K562 (cell line): ENCODE measurements at places on chromosomes 12 and 14.

GRCh38 chr14:78764645-78765044 is 594.5 kb downstream of the NRXN3 start:
- no peak for DNase-seq

- no peak for DNase-seq
These were observed 90.5 kb downstream of the MGST1 start for GRCh38 chr12:16437926-16438325.

GRCh38 chr12:119385659-119386058 is 51.1 kb downstream of the CCDC60 start:
- DNase-seq, result no peak

- no peak for DNase-seq
These were observed 270.0 kb upstream of the NAV3 start for GRCh38 chr12:77560714-77561113.

DNA sequence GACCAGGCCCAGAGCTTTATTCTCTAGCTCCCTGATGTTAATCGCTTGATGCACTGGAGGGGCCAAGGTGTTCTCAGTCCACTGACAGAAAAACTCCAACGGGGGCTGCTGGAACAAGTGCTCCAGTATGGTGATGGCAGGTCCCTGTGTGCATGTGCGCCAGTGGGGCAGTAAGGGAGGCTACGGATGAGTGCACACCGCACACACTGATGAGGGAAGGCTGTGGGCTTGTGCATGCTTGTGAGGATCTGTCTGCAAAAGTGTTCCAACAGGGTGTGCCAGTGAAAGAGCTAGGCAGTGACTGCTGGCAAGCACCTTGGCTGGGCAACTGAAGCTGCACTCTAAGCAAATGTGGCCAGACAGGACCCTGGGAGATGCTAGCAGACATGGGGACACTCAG is 229.7 kb upstream of the FOXG1 start:
- no peak for DNase-seq

DNA sequence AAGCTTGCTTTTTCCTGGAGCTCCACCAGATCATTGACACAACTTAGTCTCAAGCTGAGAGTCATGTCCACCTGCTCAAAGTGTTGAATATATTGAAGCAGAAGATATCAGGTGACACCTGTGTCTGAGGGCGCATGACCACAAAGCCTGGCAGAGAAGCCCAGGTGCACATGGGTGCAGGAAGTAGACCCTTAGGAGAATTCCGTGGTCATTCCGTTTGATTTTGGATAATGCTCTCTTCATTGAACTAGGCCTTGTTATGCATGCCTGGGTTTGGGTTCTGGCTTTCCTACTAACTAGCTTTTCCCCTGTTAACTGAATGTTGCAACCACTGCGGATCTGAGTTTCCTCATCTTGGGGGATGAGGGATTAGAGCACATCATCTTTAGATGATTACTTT is 7.1 kb downstream of the ARHGDIB start:
- DNase-seq, result no peak

- peak; percentile 94 for DNase-seq
These were observed at the start of the genes CINP and TECPR2 for GRCh38 chr14:102362545-102363181. Gene CINP (minus strand): TSS chr14:102362890. CDS start chr14:102362851, 39 bp downstream. Gene TECPR2 (plus strand): TSS chr14:102362941. CDS start chr14:102376722, 13,781 bp downstream.

DNA sequence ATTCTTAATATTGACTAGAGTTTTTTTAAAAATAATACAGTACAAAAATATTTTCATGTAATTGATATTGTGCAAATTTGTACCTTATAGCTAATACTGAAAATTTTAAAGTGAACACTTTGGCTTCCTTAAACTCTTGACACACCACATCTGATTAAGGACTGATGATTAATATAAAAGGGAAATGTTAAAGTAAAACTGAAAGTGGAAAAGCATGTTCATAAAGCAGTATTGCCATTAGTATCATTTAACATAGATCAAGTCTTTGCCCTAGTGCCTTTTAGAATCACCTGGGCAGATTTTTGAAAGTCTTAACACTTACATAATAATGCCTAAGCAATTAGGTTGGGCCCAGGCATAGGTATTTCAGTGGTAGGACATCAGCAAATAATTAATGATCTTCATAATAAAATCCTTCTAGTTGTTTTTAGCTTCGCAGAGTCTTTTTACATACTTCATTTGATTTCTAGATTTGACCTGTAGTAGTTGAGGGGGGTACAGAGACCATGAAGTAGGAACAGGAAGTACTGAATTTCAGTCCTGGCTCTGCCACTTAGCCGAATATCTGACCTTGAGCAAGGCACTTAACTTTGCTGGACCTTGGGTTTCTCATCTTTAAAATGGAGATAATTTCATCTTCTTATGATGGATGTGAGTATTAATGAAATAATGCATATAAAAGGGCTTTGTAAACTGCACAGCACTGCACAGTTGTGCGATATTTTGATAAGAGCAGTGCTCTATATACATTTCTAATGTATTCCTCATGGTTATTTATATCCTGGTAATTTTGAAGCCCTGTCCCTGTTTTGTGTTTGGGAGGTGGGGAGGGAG is 43.7 kb downstream of the MARK3 start:
- no peak for DNase-seq

DNA sequence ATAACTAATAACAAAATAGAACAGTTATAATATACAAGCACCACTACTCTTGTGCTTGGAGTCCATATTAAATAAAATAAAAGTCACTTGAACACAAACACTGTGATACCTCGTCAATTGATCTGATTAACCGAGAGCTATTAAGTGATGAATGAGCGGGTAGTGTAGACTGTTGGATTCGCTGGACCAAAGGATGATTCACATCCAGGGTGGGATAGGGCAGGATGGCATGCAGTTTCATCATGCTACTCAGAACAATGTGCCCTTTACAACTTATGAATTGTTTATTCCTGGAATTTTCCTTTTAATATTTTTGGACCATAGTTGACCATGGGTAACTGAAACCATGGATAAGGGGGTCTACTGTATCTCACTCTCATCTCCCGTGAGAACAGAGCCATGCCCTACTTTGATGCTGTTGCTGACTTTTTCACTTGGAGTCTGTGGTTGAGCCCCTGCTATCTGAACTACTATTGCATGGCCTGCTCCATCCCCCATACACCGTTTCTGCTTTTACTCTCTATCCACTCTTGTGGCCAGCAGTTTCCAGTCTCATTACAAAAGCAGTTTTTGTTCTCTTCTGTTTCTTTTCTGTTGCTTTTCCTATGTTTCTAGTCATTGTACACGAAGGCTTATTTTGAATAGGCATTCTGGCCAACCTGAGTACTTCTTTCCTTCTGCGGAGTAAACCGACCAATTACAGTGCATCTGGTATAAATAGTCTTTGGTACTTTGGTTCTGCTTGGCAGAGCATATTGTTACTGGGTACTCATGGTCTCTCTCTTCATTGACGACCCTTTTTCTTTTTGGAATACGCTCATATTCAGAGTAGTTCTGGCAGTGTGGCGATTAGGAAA is 12.2 kb downstream of the TMTC2 start:
- DNase-seq, result no peak

DNA sequence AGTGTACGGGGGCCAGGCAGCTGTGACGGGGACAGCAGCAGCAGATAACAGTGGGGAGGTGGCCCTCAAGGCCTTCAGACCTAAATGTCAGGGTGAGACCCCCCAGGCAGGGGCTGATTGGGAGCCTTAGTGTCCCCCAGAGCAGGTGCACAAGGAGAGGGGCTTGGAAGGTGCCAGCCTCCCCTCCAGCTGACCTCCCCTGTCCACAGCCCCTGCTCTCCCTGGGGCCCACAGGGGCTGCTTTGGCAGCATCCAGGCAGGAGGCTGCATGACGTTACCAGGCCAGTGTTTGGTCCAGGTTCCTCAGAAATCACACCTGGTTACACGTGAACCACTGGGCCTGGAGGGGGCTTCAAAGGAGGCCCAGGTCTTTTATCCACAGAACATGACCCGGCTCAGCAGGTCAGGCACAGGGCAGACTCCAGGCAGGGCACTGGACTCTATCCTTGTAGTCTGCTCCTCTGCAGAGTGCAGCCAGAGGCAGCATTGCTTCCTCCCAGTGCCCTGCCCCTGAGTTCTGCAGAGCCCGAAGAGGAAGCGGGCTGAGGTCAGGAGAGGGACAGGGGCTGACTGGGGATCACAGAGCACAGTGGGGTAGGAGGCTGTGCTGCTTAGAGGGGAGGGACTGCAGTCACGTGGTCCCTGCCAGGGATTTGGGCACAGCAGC is 2.6 kb upstream of the TRMT61A start:
- no peak for DNase-seq

GRCh38 chr12:54529581-54529980 is 19.8 kb upstream of the PDE1B start:
- DNase-seq, result no peak

- no peak for DNase-seq
These were observed 234.0 kb downstream of the SYT1 start for GRCh38 chr12:79098530-79098929.

DNA sequence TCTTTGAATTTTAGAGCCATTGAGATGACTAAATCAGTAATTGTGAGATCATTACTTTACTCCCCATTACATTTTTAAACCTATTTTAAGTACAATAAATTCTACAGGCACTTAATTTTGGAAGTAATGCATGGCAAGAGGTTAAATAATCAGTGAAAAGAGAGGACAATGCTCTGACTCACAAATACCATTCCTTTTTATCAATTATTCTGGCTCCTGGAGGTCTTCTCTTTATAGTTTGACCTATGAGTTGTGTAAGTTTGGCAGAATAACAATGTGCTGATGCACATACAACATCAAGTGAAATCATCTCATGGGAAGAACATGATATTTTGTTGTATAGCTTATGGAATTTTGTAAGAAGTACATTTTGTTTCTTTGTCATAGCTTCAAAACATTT is 166.7 kb downstream of the TMTC3 start:
- DNase-seq, result no peak

DNA sequence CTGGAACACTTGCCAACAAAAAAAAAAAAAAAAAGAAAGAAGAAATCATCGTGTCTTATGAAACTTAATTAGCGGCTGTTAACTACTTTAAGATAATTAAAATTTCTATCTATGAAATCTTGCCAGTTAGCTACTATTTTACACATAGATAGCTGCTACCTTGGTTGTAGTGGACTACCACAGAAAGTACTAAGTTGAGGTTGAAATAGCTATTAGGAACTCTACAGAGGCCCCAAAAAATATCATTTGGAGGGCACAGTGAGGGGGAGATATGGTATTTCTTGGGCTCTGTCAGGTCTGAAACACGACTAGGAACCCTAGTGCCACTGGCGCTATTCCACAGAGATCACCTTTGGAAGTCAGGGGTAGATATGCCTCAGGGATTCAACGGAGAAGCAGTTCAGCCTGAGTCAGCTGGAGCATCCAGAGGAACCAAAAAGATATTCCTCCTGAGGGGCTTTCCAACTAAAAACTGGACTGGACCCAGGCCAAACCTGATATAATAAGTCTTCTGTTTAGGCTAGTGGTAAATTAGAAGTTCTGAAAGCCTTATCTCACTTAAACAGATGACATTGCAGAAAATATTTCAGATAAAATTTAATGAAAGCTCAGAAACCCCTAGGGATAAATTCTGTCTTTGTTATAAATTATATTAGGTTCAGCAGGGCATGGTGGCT is 126.1 kb downstream of the EPS8 start:
- DNase-seq, result no peak

DNA sequence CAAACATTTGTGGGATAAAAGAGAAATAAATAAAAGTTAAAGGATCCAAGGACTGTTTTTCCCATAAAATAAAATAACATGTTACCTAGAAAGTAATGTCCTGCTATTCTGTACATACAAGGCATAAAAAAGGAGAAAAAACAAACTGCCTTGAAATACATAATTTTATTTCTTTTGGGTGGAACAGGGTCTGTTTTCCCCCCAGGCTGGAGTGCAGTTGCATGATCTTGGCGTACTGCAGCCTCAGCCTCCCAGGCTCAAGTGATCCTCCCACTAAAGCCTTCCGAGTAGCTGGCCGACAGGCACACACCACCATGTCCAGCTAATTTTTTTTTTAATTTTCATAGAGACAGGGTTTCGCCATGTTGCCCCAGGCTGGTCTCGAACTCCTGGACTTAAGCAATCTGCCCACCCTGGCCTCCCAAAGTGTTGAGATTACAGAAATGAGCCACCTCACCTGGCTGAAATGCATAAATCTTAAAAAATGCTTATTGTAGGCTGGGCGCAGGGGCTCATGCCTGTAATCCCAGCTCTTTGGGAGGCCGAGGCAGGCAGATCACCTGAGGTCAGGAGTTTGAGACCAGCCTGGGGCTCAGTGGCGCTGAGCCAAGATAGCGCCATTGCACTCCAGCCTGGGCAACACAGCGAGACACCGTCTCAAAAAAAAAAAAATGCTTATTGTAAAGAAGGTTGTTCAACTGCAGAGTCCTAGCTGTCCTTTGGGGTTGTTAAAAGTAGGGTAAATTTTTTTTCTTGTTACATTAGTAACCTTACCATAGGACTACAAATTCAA is 4.1 kb upstream of the TUBA1C start:
- no peak for DNase-seq

GRCh38 chr12:95614390-95614982 is 63.2 kb upstream of the USP44 start:
- DNase-seq, result no peak

DNA sequence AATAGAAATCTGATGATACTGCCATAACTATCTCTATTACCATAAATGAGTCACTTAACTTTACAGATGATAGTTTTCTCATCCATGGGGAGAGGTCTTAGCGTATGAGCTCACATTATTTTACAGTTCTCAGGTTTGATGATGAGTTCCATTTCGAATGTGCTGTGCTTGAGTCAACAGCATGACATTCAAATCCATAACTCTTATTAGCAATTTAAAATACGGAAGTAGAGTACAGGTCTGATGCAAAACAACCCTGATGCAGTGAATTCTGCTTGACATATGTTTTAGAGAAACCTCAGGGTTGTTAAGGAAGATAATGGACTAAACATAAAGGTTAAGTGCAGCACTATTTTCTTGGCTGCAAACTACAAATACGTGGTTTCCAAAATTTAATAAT is 30.0 kb downstream of the C14orf39 start:
- DNase-seq, result no peak

DNA sequence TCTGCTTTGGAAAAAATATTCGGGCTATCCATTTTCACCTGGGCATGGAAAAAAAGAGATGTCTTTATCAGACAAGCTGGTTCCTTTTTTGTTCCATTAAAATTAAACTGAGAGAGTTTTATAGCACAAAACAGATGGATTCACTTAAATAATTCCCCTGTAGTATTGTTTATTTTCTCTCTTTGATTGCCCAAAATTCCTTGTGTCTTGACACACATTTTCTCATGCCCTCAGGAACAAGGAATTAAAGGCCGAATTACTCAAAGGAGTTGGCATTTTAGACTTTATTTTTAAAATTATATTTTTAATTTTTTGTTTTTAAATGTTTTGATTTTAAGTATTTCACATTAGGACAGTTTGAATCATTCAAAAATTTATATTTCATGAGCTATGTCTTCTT is 69.6 kb upstream of the SLCO1C1 start:
- no peak for DNase-seq

- DNase-seq, result no peak
These were observed 131.8 kb upstream of the USP15 start for GRCh38 chr12:62128175-62128975.

DNA sequence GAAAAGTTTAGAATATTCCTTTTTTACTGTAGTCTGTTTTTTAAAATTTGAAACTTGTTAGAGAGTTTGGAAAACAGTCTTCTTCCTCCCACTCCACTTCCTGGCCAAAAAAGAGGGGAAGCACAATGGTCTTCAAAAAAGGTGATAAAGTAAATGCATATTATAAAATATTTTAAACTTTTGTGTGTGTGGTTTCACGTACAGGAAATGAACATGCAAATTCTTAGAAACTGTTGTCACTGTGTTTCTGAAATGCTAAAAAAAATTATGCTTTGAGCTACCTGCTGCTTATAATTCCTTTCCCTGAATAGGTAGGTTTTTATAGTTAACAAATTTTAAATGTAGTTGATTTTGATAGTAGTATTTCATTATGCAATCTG is 2.9 kb downstream of the FGFR1OP2 start:
- no peak for DNase-seq

GRCh38 chr12:105253866-105254513 is 18.0 kb upstream of the APPL2 start:
- DNase-seq, result no peak
